ENCODE measurements at places on chromosomes 5 and 9. TPM values are rescaled to one million over a fixed set of nuclear protein-coding genes. Genes with fewer than 3 reads are reported as not detected.

- no peak for DNase-seq
Measured at GRCh38 chr5:9278921-9279603, 266.8 kb downstream of the SEMA5A start.

GRCh38 chr5:85096421-85096820 lies 711.7 kb upstream of the EDIL3 start:
- DNase-seq, result no peak

DNA sequence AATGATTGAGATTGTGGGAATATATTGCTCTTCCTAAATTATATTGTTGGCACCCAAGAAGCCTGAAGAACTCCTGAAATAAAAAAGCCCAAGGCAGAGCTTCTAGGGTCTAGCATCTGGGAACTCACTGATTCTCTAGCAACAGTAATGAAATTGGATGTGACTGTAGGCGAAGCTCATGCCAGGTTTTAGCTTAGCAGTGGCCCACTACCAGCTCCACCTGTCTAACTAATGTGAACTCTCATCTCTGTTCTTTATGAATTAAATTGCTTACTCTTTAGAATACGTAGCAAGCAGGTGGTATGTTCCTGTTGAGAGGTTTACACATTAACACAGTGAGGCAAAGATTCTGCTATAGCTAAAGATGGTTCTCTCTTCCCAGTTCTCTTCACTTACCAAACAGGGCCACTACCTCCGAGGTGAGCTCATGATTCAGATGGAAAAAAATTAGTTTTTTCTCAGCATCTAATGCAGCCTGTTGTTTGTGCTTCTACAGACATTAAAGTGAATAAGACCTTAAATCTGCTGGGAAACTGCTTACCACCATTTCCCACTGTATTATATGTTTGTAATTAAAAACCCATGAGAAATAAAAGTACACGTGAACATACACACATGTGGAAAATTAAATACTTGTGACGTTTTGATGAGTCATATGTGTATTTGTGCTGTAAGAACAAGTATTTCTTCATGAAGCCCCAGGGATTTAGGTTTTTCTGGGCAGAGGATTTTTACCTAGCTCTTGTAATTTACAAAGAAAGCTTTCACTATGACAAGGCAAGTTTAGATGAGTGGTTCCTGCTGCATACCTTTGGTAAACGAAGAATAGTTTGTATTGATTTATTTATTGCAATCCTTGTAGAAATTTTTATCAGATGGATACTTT lies 360.1 kb downstream of the KDM4C start:
- DNase-seq, result no peak

- DNase-seq, result no peak
Measured at GRCh38 chr5:12016159-12016746, 112.0 kb upstream of the CTNND2 start.

DNA sequence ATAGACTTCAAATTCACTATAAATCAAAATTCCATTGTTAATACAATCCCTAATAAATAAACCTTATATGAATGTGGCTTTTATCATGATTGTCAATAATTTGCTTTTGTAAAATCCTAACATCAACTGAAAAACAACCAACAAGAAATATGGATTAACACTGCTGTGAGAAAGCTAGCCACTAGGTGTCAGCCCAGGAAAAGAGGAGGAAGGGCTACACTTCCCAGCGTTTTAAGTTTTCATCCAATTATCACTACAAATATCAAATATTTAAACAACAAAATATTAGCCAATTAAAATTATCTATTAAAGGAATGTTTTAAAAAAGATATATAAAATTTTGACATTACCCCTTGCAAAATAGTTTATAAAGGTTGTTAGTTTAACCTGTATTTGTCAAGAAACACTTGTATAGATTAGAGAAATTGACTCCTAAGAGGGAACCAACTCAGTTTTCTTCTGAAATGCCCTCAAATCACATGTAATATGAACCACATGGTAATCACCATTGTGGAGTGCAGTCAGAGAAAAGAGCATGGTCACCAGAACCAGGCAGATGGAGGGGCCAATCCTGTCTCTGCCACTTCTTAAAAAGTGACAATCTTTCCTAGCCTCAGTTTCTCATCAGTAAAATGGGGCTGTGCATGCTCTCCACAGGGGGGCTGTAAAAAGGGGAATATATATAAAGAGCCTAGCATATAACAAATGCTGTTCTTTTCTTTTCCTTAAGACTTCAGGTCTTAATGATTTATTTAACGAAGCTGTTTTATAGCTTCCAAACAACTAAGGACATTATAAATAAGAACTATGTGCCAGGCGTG lies 188.2 kb downstream of the CRB2 start:
- DNase-seq, result peak; percentile 45

GRCh38 chr5:115069087-115069968 lies 100.4 kb downstream of the TRIM36 start:
- DNase-seq, result no peak

The WHRN gene
- polyA plus RNA-seq, result 10.4 TPM

The GLDC gene
- not detected for polyA plus RNA-seq

The ARHGEF28 gene
- polyA plus RNA-seq, result not detected

- DNase-seq, result no peak
Measured at GRCh38 chr9:27085456-27085855, 23.6 kb upstream of the TEK start.

The PAIP2 gene
- polyA plus RNA-seq, result 128 TPM

The CLK4 gene
- 11.9 TPM for polyA plus RNA-seq

DNA sequence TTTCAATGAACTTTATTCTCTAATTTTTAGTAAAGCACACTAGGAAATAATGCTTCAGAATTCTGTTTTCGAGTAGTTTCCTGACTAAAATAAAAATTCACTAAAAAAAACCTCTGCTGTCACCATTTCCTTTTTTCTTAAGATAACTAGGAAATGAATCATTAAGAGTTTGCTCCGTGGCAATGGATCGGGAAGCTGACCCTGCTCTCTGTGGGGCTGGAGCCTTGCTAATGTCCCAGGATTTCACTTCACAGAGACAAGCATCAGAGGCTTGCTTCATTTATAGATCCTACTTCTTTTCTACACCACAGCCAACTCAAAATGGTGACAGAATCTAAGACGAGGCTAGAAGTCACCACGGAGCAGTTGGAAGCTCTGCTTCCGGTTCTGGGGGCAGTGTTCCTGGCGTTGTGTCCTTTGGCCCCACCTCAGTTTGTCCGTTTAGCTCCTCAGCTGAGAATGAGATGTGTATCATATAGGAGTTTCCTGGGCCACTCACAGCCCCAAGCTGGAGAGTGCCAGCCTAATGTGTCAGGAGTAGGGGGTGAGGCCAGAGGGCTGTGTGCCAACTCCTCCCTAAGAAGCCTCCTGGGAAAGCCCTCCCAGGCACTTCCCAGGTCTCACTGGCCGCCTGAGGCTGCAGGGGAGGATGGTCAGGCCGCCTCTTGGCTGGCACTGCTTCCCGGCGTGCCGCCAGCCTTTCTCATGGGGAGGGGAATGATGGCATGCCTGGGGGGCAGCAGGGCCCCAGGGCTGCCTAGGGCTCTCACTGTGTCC lies 19.6 kb downstream of the TENT4A start:
- DNase-seq, result no peak

DNA sequence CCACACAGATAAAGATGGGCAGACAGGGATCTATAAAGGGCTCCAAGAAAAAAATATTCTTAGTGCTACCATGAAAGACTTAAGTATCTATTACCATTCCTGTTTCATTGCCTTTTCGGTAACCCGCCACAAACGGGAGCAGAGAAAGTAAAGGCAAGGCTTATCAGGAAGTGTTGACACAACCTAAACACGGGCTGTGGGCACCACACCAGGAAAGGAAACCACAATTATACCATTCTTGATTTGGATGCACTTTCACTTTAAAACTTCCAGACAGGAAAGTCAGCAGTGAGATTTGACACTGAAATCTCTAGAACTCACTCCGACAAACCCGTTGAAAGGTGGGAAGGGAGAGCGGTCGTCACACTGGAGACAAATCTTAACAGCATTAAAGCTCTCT lies 6.5 kb downstream of the TLE1 start:
- no peak for DNase-seq

The GGTA1 gene
- not detected for polyA plus RNA-seq

The CTSL gene
- 111 TPM for polyA plus RNA-seq

- DNase-seq, result no peak
Measured at GRCh38 chr9:85884256-85884655, 56.7 kb upstream of the NAA35 start.

DNA sequence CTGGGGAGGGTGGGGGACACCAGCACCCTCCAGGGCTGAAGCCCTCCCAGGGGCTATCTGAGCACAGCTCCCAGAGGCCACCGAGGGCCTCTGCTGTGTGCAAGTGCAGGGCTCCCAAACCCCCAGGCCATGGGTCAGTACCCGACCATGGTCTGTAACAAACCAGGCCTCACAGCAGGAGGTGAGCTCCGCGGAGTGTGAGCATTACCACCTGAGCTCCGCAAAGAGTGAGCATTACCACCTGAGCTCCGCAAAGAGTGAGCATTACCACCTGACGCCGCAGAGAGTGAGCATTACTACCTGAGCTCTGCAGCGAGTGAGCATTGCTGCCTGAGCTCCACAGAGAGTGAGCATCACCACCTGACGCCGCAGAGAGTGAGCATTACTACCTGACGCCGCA lies 152.9 kb upstream of the IRX2 start:
- DNase-seq, result no peak

- DNase-seq, result no peak
Measured at GRCh38 chr5:14383923-14384322, 197.7 kb upstream of the OTULINL start.

The C9orf50 gene
- polyA plus RNA-seq, result not detected

GRCh38 chr5:112951124-112951702 lies 25.4 kb upstream of the DCP2 start:
- DNase-seq, result no peak

All from K562 (cell line).